ENCODE measurements at places on chromosomes 11 and 22.

GRCh38 chr22:46738647-46739093 is 618 bp upstream of the CERK start:
- DNase-seq: no peak

- DNase-seq: no peak
Observed at GRCh38 chr11:105524286-105524685, 85.6 kb upstream of the GRIA4 start.

DNA sequence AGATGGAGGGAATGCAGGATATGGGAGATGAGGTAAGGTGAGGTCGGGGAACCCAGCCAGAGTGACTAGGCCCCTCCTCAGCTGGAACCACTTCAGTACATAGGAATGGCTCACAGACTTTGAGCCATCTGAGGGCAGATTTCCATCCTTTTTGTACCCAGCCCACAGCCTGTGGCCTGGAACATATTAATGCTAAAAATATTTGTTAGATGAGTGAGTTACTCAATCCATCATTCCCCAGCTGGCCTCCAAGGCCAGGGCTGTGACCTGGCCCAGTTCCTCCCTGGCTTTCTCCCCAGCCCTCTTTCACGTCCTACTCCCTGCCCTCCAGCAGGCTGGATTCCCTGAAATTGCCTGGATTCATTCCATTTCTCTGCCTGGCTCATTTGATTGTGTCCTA is 57.2 kb upstream of the PRDM11 start:
- DNase-seq: no peak

- no peak for DNase-seq
Observed at GRCh38 chr11:121451178-121451985, 732 bp upstream of the SORL1 start.

GRCh38 chr11:65580031-65580692 is 4.3 kb downstream of the EHBP1L1 start:
- no peak for DNase-seq

- DNase-seq: no peak
Observed at GRCh38 chr11:35403765-35404387, 15.5 kb downstream of the SLC1A2 start.

DNA sequence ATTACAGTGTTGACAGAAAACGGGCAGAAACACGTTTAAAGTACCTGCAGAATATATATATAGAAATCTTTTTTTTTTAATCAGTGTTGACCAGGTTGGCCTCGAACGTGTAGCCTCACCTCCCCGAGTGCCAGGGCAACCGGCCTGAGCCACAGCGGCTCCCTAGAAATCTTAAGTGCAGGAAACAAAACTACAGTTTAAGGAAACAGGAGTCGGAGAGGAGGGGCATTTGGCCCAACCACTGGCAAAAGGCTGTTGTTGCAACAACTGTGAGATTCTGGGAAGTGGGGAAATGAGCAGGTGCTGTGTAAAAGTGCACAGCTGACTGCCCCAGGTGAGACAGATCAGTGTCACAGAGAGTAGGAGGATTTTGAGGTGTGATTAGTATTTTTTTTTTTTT is 3.7 kb downstream of the YWHAH start:
- no peak for DNase-seq
